ENCODE measurements at places on chromosomes 2 and 18.

DNA sequence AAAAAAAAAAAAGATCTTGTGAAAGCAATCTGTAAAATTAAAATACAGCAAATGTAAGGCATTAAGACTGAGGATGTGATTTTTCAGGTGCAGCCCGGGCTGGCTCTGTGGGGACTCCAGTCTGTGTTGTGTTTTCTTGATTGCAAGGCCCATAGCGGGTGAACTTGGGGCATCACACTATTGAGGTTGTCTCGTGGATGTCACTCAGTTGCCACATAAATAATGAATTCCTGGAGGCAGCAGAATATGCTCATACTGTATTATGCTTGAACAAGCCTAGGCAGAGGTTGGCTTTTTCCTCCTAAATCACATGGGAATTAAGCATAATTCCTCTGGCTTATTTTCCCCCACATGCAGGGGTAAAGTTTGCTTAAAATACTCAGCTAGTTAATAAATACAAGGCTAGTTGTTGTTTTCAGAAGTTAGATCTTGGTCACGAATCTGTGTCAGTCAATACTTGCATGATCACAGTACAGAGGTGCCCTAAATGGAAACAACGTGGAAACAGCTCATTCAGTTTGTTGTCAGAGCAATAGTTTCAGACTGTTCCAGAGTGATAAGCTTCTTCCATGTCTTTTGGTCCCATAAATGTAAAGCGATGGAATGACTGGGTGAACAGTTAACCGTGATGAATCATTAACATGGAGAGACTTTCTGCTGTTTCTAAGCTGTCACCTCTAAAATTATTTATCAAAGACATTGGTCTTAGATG, 16.4 kb downstream of the GEMIN6 start:
- no peak for DNase-seq

GRCh38 chr18:41814651-41815050, 140.4 kb upstream of the PIK3C3 start:
- DNase-seq = no peak

- no peak for DNase-seq
Observed at GRCh38 chr2:4053769-4054493, 350.6 kb downstream of the DCDC2C start.

DNA sequence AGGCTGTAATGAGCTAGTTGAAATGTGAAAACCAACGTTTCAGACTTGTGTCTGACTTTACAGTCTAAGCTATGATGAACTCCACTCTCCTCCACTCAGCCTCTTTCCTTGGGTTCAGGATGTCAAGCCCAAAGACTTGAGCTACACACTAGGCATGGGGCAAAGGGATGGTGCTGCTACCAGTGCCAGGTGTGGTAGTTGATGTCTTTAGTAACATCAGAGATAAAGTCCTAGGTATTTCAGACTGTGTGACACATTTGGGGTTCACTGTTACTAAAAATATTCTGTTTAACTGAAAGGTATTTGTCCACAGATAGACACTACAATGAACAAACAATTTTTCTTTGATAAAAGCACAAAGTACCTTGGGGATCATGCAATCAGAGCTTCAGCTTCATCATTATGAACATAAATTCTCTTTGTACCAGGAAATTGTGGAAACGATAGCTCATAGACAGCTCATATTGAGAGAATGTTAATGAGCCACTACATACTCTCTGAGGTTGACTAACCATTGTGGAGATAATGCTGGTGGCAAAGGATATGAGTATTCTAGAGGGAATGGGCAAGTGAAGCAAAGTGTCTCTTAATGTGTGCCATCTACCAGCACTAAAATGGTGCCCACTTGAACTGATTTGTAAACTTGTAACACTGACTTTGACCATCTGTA, 253.7 kb upstream of the THUMPD2 start:
- DNase-seq = no peak

GRCh38 chr2:111675419-111676194, 208.4 kb downstream of the ANAPC1 start:
- DNase-seq = no peak

GRCh38 chr2:205531489-205532148, 150.7 kb upstream of the NRP2 start:
- no peak for DNase-seq

GRCh38 chr2:106307860-106308259, 113.8 kb upstream of the UXS1 start:
- DNase-seq = no peak

DNA sequence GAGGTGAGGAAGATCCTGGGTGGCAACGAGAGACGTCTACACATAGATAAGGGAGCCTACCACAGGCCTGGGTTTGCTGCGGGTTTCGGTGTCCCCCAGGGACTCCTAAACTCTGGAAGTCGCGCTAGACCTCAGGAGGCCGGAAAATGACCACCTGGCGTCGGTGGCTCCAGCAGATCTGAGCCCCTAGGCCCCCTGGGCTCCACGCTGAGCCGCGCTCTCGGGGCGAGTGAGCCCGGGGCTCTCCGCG, 987 bp upstream of the DLX1 start:
- DNase-seq = no peak

DNA sequence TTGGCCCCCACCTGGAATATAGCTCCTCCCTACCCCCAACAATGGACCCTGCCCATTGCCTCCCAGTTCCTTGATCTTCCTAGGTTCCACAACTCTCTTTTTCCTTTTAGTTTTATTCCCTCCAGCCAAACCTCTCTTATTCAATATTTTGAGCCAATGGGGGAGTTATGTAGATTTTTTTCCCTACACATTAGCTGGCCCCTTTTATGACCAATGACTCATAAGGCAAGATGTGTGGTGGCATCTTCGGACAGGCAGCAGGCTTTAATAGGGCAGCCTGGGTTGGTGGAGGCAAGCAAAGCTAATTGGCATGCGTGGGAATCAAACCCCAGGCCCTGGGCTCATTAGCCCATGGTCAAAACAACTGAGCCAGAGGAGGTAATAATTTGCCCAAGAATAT, 9.2 kb downstream of the GRP start:
- DNase-seq = no peak

- no peak for DNase-seq
Observed at GRCh38 chr2:122886479-122887145, 1131.2 kb downstream of the TSN start.

DNA sequence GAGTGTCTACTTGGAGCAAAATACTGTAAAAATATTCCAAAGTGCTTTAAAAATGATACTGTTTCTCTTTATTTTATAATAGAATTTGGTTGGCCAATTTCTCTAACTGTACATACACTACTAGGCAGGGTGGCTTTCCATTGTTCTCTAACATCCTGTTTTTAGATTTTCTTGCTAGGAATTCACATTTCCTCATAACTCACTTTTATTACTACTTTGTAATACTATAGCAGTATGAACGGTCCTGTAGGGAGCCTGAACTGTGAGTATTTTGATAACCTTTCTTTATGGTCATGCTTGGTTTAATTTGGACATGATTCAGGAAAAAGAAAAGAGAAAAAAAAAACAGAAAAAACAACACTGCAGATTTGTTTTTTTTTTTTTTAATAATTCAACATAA, 37.8 kb downstream of the GCG start:
- DNase-seq = no peak

GRCh38 chr2:30134582-30134981, 12.2 kb upstream of the YPEL5 start:
- DNase-seq = no peak

DNA sequence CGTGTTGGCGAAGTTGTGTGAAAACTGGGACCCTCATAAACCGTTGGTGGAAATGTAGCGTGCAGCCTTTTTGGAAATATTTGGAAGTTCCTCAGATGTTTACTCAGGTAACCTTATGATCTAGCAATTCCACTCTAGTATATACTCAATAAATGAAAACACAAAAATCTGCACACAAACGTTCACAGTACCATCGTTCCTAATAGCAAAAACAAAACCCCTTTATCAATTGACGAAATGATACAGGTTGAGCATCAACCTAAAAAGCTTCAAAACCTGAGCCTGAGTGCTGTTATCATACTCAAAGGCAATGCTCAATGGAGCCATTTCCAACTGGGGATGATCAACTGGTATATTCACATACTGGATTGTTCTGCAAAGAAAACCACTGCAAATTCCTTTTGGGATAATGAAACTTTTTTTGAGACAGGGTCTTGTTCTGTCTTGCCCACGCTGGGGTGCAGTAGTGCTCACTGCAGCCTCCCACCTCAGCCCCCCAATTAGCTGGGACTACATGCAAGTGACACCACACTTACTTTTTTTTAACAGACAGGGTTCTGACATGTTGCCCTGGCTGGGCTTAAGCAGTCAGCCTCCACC, 777 bp upstream of the C18orf32 start:
- DNase-seq = no peak

DNA sequence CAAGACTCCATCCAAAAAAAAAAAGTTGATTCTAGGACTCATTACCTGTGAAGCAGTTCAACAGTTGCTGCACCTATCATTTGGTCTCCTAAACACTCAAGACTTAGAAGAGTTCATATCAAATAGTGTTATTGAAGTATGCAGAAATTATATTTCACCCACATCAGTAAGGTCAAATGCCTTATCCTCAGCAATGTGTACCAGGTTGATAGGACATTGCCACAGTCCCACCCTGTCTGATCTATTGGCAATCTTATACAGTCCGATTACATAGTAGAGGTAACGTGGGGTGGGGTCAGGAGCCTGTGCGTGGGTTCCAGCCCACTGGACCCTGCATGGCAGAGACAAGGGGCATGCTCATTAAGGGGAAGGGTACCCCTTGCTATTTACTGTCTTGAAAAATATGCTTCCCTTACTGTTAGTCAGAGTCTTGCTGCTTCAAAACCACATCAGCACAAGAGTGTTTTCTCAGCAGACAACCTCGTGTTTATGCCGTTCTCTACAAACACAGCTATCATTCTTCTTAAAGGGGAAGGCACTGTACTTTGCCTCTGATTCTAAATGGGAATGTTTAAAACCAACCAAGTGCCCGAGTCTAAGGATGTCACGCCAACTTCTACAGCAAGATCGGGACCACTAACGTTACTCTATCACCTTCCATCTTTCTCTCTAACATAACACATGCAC, 115.2 kb downstream of the MTCL1 start:
- DNase-seq = no peak

DNA sequence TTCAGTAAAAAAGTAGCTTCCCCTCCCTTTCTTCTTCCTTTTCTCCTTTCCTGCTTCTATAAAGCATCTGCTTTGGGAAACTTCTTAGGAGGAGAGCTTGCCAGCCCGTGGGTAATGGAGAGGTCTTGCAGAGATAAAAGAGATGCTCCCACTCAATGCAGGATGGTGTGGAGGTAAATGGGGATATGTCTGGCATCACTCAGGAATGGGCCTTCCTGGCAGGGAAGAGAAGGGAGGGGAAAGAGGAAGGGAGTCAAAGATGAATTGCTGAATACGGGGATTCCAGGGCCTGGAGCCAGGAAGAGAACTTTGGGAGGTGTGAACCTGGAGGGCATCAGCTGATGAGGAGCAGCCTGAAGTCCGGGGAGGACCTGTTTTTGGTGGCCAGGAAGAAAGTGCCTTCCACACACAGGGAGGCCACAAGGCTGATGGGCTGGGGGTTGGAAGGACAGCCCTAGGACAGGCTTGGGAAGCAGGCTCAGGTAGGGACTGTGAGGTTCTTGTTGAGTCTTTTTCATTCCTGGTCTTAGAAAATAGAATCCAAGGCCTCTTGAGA, 25.2 kb downstream of the IL1B start:
- DNase-seq = no peak

DNA sequence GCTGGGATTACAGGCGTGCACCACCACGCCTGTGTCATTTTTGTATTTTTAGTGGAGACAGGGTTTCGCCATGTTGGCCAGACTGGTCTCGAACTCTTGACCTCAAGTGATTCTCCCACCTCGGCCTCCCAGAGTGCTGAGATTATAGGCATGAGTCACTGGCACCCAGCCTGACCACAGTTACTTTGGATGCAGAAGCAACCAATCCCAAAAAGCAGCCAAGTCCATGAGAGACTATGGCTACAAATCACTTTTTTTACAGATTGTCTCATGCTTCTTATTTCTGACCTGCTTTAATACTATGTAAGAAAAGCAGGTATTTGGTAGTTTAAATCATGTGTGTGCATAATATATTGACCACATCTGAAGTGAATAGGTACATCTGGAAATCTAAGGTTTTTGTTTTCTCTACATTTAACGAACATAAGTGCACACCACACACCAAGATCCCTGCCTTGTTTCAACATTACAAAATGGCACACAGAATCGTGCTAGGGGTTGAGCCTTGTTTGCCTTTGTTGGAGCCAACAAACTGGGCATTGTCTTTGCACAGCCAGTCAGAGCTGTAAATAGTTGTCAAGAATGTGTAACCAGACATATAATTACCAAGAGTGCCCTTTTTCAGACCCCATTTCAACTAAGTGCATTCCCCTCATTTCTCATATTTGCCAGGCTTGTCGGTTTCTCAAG, 18.3 kb upstream of the MAP4K4 start:
- DNase-seq = no peak

- DNase-seq = no peak
Observed at GRCh38 chr18:75035928-75036327, 173.0 kb downstream of the PTGR3 start.

DNA sequence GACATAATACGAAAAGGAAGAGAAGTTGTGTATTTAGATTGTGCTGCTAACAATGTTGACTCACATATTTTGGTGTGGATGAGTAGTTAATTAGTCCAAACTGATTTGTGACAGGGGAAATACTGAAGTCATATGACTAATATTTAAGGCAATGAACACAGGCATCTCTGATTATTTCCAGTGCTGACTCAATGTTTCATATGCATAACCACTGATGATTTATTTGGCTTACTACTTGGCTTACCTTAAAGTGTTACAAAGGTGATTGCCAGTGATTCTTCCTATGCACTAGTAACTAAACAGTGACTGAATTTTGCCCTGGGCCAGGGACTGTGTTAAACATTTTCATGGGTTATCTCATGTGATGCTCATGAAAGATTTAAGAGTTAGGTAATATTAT, 722.6 kb downstream of the METTL4 start:
- no peak for DNase-seq

GRCh38 chr2:142582317-142582716, 295.1 kb upstream of the KYNU start:
- DNase-seq = no peak

DNA sequence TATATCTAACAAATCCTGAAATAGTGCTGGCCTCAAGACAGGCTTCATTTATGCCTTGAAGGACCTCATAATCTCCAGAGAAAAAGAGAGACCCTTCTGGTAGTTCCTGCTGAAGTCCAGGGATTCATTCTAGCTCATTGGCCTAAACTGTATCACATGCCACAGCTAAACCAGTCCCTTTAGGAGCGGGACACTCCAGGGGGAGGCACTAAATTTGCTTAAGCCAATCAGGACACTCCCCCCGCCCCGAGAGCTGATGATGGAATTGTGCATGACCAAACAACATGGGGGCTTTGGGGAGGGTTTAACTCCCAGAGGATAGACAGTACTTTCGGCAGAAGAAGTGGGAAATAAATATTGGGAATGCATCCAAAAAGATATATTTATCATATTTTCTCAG, 36.4 kb upstream of the CXCR4 start:
- DNase-seq = no peak

GRCh38 chr2:175461839-175462238, 280.3 kb upstream of the ATP5MC3 start:
- no peak for DNase-seq

- no peak for DNase-seq
Observed at GRCh38 chr2:6934758-6935651, 17.8 kb downstream of the RNF144A start.

- DNase-seq = no peak
Observed at GRCh38 chr2:221310730-221311129, 261.4 kb downstream of the EPHA4 start.

- no peak for DNase-seq
Observed at GRCh38 chr2:28187186-28187585, 205.5 kb upstream of the FOSL2 start.
